ENCODE measurements at places on chromosomes 2 and 18. TPM values are rescaled to one million over a fixed set of nuclear protein-coding genes. Genes with fewer than 3 reads are reported as not detected.

The ADD2 gene
- total RNA-seq = 0.20 TPM

The LINC00305 gene
- total RNA-seq = not detected

The CFAP210 gene
- total RNA-seq = not detected

The TNFAIP6 gene
- 23.5 TPM for total RNA-seq

The LONRF2 gene
- total RNA-seq = under 0.01 TPM

All from subcutaneous preadipocyte (primary cell).